ENCODE measurements at places on chromosomes 1 and 21.

- no peak for DNase-seq
Measured at GRCh38 chr1:230507236-230507635, 81.1 kb upstream of the PGBD5 start.

DNA sequence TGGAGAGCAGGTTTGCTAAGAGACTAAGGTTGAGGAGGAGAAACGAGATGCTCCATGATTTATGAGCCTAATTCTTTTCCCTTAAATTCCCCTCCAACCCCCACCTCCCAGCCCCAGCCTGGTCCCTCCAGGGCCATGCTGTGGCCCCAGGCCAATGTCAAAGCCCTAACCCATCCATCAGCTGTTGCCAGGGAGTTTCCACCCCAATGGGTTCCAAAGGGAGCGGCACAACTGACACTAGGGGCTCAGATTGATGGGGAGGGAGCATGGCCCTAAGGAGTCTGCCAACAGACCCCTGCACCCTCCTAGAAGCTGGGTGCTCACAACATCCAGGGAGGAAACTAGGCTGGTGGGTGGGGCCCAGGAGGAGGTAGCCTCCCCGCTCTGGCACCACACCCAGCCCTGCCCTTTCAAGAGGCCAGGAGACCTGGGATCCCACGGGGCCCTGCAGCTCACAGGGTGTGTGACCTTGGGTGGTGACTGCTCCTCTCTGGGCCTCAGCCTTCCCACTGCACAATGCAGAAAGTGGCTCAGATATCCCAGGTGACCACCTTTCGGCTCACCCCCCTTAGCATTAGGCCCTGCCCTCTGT lies 12.9 kb downstream of the AHDC1 start:
- no peak for DNase-seq

DNA sequence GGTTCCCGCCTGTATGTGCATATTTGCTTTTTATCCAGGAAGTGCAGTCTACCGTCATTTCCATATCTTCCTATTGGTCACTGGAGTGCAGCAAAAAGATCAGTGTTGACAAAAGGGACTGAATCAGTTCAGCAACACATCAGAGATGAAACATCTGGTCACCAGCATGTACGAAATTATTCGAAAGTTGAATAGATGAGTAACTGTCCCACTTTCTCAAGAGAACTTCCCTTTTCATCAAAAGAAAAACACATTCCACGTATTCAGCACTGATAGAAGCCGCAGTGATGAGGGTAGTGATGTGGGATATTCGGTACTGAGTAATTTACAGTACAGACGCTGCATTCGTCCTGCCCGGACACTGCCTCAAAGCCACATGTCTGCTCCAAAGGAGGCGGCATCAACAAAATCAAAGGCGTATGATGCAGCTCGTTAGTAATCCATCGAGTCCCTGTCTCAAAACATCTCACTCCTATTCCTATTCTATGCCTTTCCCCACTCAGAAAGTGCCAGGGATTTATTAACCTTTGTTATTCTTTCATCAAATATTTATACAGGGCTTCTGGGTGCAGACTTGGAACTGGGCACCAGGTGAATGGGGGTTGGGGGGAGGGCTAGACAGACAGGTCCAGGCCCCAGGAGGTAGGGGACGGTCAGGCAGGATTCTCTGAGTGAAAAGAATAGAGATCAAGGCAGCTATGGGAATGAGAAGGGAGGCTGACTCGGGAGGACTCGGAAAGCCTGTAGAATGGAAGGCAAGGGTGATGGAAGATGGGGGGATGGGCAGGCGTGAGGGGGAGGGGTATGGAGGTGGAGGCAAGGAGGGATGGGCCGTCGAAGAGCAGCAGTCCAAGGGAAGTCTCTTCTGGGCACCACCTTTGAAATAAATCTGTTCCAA lies 79.5 kb upstream of the SLC45A1 start:
- DNase-seq, result peak; percentile 93

- DNase-seq, result no peak
Measured at GRCh38 chr1:179591592-179592580, at the start of gene TDRD5. Gene TDRD5, plus strand, starts transcription at chr1:179591832. Its CDS starts 784 bp downstream, at chr1:179592616.

DNA sequence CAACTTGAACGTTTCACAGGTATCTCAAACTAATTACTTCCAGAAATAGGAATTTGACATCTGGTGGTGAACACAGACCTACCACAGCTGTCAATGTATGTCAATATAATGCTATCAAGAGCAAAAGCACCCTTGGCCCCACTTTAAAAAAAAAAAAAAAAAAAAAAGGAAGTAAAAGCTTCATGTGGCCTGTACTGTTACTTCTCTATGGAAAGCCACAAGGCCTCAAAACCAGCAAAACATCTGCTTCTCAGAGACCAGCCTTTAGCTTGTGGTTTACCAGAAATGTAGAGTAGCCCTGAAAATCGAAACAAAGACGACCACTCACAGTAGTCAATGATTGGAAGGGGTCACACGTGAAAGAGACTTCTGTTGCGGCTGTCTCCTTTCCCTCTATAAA lies 109.6 kb downstream of the SLC45A1 start:
- peak; percentile 21 for DNase-seq

GRCh38 chr1:25771221-25772114 lies 28.5 kb upstream of the SELENON start:
- DNase-seq, result no peak

- peak; percentile 24 for DNase-seq
Measured at GRCh38 chr1:147600119-147601111, 59.1 kb downstream of the BCL9 start.

GRCh38 chr1:4523551-4523950 lies 130.9 kb upstream of the AJAP1 start:
- DNase-seq, result no peak

- no peak for DNase-seq
Measured at GRCh38 chr1:47178654-47179016, 11.2 kb downstream of the PDZK1IP1 start.

GRCh38 chr1:245310571-245311531 lies 156.1 kb downstream of the KIF26B start:
- no peak for DNase-seq

GRCh38 chr1:192521734-192522133 lies 53.8 kb upstream of the RGS1 start:
- DNase-seq, result no peak

- DNase-seq, result no peak
Measured at GRCh38 chr1:42739753-42740700, at the start of gene CLDN19. Gene CLDN19, minus strand, starts transcription at chr1:42740236. Its CDS starts 173 bp downstream, at chr1:42740063.

GRCh38 chr1:247639381-247639981 lies 34.1 kb downstream of the OR2G3 start:
- peak; percentile 81 for DNase-seq

GRCh38 chr1:197910120-197910991 lies 6.8 kb upstream of the LHX9 start:
- DNase-seq, result no peak

DNA sequence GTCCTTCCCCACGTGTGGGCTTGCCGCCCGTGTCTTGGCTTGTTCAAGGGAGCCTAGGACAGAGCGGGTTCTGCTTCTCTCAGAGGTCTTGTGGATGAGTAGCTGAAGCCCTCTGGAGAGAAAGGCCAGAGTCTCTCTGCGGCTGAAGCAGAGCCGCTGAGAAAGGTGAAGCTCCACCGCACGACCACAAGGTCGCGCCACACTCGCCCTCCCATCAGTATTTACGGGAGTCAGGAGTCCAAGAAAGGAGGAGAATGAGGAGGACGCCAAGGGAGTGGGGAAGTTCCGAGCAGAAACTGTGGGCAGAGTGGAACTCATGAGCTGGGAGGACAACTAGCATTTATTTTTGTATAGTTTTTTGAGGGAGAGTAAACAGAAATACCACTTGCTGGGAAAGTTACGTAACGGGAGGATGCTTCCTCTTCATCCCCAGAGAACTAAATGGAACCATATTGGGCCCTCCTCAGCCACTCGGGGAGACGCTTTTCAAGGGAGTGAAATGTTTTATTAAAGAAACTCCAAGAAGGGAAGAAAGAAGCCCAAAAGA lies 51.6 kb upstream of the HAO2 start:
- DNase-seq, result no peak

- DNase-seq, result no peak
Measured at GRCh38 chr1:185096531-185096930, 51.2 kb downstream of the RNF2 start.

GRCh38 chr1:220890602-220891001 lies 11.4 kb downstream of the HLX start:
- DNase-seq, result peak; percentile 12

- DNase-seq, result no peak
Measured at GRCh38 chr1:148166558-148167492, 14.7 kb upstream of the NBPF11 start.

- DNase-seq, result no peak
Measured at GRCh38 chr21:42041711-42042110, 29.4 kb upstream of the UMODL1 start.

- DNase-seq, result no peak
Measured at GRCh38 chr1:116568662-116569380, 2.0 kb downstream of the CD58 start.

- DNase-seq, result no peak
Measured at GRCh38 chr1:41700986-41701535, 216.6 kb upstream of the EDN2 start.

DNA sequence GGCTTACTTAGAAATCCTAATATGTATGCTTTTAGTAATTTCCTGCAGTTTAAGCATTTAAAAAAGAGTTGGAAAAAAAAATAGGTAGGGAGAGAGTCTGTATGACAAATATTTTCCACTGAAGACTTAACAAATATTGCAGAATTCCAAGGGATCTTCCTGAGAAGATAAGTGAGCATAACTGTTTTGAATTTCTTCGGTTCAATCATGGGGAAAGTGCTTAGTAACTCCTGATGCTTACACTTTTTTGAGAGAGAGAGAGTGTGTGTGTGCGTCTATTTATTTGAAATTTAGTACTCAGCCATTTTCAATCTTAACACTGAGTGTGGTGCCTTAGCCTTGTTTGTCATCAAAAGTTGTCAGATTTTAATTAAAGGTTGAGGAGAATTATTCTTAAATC lies 18.5 kb downstream of the SON start:
- no peak for DNase-seq

DNA sequence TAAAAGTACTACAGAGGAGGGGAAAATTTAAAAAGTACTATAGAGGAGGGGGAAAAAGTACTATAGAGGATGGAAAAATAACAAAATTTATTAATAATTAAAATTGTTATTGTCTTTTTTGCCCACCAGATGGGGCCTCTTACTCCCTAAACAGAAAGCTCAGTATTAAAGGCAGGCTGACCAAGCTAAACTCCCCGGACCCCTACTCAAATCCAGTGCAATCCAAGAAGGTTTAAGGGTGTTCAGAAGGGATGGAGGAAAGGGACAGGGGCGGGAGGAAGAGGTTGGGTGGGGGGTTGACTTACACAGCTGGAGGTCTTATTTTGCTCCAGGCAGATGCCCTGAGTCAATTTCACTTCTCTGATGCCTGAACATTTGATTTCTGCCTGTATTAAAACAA lies 13.7 kb downstream of the CD34 start:
- peak; percentile 18 for DNase-seq

DNA sequence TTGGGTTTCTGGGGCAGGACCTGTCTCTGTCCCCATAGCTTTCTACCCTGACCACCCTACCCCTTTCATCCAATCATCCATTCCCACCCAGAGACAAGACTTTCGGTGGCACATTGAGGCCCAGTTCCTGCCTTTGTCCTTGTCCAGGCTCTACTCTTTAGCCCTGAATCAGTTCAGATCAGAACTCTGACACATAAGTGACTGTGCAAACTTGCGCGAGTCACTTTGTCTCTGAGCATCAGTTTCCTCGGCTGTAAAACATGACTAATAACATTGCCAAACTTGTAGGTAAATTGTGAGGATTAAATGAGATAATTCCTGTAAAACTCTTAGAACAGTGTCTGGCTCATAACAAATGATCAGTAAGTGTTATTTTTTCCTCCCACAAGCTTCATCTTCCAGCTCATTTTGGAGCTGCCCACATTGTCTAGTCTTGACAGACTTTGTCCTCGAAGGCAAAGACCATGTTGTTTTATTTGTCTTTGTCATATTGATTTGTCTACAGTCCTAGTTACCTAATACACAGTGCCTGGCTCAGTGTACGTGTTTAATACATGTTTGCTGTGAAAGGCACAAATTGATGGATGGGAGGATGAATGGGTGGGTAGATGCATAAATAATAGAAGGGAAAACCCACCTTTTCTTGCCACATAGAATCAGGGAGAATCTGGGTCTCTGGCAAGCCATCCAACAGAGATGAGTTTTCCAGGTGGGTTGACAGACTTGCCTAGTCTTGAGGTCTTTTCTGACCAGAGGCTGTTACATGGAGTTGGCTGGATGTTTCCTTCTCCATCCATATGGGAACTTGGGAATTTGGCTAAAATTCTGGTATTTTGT lies 262.9 kb downstream of the OMA1 start:
- DNase-seq, result no peak

- no peak for DNase-seq
Measured at GRCh38 chr1:42946120-42946898, 12.4 kb downstream of the SLC2A1 start.

- no peak for DNase-seq
Measured at GRCh38 chr1:5254975-5255374, 600.6 kb downstream of the AJAP1 start.

GRCh38 chr21:44815852-44816628 lies 1.8 kb downstream of the SUMO3 start:
- no peak for DNase-seq

- DNase-seq, result no peak
Measured at GRCh38 chr1:207971331-207972219, 60.6 kb upstream of the CD34 start.

DNA sequence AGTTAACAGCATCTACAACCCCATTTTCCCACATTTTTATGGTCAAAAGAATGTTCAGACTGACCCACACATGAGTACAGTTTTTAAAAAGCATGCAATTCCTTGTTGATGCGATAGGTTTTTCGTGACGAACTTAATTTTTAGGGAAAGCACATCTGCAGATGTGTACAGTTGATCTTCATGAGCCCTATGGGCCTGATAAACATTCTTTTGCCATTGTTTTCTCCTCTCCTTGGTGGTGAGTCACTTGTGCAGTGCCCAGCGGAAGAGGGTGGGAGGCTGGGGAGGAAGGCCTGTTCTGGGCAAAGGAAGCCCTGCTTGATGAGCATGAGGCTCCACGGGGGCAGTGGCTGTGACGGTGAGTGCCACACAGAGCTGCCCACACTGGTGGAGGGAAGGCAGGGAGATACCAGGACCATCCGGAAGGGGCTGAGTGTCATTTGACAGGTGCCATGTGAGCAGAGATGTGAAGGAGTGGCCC lies 5.3 kb downstream of the ARF1 start:
- DNase-seq, result peak; percentile 60

- no peak for DNase-seq
Measured at GRCh38 chr1:228448372-228448771, 31.7 kb upstream of the TRIM17 start.

DNA sequence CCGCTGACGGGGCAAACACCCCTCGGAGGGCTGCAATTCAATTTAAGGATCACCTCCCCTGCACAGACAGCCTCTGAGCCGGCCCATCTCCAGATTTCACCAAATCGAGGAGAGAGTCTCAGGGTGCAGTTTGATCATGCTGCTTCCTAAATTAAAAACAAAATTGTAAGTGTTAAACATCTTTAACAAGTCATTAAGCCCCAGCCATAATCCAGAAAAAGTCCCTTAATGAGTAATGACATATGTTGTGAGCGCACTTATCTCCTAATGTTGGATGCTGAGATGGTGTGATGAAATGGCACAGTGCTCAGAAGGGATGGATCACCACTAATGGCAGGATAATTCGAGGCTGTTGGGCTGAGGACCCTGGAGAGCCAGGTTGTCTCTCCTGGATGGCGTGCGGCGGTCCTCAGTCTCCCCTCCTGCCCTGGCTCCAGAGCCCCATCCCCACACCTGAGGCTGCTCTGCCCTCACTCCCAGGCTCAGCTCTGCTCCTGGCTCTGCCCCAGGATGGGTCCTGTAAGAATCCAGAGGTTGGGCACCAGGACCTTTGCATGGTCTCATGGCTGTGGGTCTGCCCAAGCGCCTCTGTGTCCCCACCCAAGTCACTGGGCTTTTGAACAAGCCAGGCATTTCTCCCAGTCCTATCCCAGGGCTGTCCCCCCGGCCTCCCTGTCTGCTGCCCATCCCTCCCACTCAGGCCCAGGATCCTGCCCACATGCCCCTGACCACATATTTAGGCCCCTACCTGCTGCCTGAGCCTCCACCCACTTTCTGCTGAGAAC lies 224.4 kb upstream of the POU3F1 start:
- DNase-seq, result no peak
